ENCODE measurements at places on chromosomes 7 and 10.

DNA sequence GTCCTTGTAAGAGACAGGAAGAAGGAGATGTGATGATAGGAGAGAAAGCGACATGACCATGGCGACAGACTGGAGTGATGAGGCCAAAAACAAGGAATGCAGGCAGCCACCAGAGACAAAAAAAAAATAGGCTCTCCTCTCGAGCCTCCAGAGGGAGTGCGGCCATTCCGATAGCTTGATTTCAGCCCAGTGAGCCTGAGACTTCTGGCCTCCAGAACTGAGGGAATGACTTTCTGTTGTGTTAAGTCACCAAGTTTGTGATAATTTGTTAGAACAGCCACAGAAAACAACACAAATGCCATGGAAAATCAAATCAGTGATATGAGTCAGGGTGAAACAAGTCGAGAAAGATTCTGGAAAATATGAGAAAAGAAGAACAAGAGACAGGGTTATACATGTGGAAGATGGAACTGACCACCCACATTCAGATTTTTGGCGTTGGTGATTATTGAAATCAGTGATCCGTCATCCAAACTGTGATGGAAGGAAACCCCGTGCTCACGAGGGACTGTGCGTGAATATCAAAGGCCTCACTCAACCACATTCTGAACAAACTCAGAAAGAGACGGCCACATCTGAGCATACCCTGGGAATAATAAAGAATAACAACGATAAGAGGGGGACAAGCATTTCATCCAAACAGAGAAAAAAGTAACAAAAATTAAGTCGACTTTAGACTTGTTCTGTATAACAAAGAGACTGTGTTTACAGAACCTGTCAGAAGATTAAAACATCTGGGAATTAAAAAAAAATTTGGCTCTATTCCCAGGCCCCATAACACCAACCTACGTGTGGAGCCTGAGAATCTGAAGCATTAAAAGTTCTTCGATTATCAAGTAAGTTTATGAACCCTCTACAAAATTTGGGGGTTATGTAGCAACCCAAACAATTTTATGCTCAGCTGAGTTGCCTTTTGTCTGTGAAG is 72.1 kb downstream of the EEPD1 start:
- no peak for ATAC-seq

GRCh38 chr10:78188446-78188845 is 154.8 kb downstream of the RPS24 start:
- ATAC-seq, result no peak

- no peak for ATAC-seq
These were observed 42.9 kb upstream of the CNPY1 start for GRCh38 chr7:155589001-155589980.

DNA sequence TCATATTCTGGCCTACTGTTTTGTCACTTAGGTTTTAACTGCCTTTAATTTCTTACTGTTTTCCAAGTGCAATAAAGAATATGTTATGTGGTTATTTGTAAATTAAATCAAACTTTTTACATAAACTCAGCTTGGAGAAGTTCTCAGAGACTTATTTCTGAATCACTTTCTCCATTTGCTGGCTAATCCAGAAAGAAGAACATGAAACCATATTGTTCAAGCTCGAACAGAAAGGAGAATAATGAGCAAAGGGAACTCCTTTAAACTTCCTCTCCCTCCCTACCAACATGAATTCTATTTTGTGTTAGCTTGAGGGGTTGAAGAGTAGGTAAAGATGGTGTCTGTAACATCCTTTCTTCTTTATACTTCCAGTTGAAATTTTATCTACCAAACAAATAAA is 52.3 kb downstream of the SHTN1 start:
- ATAC-seq, result no peak

GRCh38 chr7:73995330-73995729 is 32.6 kb upstream of the ELN start:
- ATAC-seq, result no peak

DNA sequence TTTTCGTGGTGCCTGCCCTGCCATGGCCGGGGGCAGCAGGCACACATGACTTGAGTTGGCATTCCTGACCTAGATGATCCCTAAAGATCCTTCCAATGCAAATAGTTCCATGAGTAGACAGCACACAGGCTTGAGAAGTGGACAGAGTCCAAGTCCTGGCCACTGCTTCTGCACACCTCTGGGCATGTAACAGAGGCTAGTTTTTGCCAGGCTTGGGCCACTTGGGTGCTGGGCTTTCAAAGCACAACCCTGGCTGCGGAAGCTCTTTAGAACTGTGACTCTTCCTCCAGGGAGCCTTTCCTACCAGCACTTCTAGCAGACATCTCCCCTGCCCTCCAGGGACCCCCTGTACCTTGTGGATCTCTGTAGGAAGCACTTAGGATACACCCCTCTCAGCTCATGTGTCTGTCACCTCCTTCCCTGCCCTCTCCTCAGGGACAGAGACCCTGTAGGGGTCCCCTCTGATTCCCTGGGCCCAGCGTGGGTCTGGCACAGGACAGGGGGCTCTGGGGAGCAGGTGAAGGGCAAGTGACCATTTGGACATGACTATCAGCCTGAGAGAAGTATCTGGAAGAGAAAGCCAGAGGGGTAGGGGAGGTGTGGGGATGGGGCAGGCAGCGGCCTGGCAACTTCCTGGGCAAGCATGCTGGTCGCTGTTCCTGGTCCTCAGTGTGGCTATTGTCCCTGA is 36.2 kb downstream of the ZCCHC24 start:
- ATAC-seq, result no peak

GRCh38 chr7:43781726-43782607 is 23.5 kb downstream of the BLVRA start:
- no peak for ATAC-seq
